ENCODE measurements at places on chromosomes 13 and 19.

GRCh38 chr19:32032561-32032960 is 312.8 kb upstream of the ZNF507 start:
- DNase-seq, result no peak

DNA sequence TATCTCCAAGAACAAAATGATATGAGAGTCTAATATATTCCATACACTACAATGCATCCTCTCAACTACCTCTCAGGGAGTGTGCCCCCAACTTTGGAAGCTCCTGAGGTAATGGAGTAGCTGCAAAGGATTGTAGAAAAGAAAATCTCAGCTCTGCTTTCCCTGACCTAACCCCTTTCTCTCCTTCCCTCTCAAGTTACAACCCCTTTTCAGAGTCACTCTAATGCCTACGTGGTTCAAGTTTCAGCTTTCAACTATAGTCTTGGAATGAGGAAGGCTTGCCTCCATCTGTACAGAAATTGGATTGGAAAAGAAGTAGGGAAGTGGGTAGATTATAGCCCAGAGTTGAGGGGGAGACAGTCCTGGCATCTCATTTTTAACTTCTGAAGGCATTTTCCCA is 256.0 kb downstream of the PCDH9 start:
- no peak for DNase-seq

DNA sequence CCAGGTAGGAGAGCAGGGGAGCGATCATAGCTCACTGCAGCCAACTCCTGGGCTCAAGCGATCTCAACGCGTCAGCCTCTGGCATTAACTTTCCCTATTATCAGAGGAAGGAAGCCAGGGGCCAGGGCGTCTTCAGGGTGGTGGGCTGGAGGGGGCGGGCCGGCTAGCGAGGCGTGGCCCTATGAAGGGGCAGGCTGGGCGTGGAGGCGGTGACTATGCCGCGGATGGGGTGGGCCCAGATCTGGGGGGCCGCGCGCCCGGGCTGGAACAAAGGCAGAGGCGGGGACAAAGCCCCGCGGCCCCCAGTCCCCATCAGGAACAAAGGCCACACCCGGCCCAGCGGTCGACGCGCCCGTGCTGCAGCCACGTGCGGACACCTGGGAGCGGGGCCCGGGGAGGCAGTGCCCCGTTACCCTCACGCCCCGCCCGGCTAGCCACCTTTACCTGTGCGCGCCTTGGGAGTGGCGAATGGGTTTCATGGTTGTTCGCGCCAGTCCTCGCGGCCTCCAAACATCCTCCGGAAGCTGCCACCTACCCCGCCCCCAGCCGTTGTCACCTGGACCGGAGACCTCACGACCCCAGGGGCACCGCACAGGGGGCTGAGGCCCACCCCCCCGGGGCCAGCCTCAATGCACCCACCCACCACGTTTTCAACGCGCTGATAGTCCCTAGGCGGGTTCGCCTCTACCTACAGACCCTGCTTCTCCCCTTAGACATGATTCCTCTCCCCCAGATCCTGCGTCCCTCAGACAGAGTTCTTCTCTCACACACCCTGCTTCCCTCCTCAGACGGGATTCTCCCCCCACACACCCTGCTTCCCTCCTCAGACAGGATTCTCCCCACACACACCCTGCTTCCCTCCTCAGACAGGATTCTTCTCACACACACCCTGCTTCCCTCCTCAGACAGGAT is 5.4 kb upstream of the TRIM28 start:
- DNase-seq, result no peak

GRCh38 chr13:110535526-110535925 is 26.0 kb downstream of the RAB20 start:
- DNase-seq, result no peak

DNA sequence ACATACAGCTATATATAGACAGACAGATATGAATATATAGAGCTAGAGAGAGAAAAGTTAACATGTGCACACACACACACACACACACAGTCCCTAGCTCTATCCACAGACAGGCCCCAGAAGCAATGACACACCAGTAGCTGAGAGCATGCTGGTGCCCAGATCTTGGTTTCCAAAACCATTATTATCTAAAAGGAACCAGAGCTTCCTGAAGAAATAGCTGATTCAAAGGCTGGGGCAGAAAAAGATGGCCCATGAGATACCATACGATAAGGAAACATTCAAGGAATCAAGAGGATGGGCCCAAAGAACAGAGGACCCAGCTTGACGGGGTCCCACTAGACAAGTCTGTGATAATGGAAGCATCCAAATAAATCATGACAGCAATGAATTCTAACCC is 53.4 kb downstream of the ABCC4 start:
- DNase-seq, result no peak

- DNase-seq, result no peak
Observed at GRCh38 chr13:93230261-93230855, 3.8 kb downstream of the GPC6 start.

DNA sequence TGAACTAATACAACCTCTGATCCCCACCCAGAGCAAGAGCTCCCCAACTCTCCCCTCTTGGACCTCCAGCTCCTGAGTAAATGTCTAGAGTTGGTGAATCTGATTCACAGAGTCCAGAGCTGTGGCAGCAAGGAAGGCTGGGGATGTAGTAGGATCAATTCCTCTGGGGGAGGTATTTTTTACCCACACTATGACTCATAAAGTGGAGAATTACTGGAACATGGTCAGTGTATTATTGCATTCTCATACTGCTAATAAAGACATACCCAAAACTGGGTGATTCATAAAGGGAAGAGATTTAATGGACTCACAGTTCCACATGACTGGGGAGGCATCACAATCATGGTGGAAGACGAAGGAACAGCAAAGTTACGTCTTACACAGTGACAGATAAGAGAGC is 496.7 kb downstream of the EFNB2 start:
- DNase-seq, result no peak

- DNase-seq, result no peak
Observed at GRCh38 chr13:49305792-49306425, 58.2 kb downstream of the CDADC1 start.

DNA sequence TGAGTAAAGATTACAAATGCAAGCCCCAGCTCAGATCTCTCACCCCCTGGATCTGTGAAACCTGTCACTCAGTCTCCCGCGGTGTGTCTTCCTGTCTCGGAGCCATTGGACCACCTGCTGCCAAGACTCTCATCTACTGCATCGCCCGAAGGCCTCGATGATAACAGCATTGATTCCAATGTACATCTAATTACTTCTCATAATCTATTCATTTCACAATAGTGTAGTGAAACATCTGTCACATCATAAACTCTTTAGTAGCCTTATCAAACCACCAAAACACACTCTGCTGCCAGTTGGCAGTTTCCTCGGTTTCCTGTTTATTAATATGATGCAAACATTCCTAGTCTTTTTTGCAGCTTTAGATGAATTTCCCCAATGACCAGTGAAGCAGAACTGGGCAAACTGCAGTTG is 220.3 kb downstream of the POU4F1 start:
- no peak for DNase-seq

DNA sequence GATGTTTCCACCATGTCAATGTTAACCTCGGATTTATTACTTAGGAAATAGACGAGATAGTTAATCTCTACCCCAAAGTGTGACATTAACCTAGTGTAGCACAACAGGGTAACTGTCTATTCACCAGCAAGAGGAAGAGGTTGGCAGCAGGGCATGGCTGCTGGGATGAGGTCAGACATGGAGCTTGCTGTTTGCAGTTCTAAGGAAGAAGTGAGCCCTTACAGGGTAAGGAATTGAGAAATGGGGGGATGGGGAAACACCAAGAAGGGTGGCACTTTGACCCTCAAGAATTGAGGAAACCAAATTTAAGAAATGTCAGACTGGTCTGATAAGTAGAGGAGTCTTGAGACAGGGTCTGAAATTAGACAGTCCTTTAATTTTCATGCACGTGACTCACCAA is 62.4 kb downstream of the MBD3L2B start:
- no peak for DNase-seq

DNA sequence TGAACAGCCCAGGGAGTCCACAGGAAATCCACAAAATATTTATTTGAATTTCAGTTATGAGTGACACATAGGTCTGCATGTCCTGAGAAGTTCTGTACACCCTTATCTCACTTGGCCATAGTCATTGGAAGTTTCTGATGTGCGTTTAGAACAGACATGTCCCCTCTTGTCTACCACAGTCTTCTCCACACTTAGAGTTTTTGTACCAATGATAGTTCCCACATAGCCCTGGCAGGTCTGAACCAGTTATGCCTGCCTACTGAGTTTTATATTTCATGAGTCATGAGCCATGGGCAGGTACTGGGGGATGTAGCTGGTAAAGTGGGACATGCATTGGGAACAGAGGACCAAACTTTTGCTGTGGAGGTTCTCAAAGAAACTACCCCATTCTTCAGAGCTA is 11.3 kb downstream of the ZNF132 start:
- DNase-seq, result no peak

DNA sequence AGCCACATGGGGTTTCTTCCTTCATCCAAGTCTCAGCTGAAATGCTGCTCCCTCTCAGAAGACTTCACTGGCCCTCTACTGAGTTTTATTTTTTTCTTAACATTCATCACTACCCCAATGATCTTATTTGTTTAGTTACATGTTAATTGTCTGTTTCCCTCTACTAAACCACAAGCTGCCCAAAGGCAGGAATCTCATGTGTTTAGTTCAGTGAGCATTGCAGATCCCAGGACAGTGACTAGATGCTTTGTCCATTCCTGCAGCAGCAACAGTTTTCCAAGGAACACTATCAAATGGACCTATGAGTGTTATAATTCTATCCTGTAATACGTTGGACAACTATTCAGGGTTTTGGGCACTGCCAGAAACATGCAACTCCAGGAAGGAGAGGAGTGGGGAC is 93.1 kb downstream of the RNASEH2B start:
- no peak for DNase-seq

DNA sequence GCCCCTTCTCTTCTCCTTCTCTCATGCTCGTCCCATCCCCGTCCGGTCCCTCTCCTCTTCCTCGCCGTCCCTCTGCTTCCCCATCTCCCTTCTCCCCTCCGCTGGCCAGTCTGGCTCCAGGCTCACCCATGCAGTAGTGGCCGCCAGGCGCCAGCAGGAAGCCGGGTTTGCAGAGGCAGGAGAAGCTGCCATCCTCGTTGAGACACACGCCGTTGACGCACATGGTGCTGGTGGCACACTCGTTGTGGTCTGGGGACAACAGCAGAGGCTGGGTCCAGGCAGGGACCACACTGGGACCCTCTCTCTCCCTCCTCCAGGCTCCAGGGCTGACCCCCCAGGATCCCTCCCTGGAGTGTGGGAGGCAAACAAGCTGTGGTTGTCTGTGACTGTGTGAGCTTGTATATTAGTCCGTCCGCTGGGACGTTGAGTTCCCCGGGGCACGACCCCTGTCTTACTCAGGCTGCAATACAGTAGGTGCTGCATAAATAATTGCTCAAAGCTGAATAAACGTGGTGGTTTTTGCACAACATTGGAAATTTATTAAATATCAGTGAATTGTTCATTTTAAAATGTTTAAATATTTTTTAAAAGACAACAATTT is 16.4 kb downstream of the FBN3 start:
- no peak for DNase-seq

GRCh38 chr19:41646589-41647204 is 19.8 kb upstream of the CEACAM4 start:
- no peak for DNase-seq

Measured in anterior cingulate cortex (tissue), 58 donors.